ENCODE measurements at places on chromosomes 5 and 9. TPM values are rescaled to one million over a fixed set of nuclear protein-coding genes. Genes with fewer than 3 reads are reported as not detected.

The BRD3OS gene
- 29.4 TPM for total RNA-seq

- no peak for DNase-seq
Observed at GRCh38 chr5:131378721-131379541, 115.1 kb downstream of the CDC42SE2 start.

DNA sequence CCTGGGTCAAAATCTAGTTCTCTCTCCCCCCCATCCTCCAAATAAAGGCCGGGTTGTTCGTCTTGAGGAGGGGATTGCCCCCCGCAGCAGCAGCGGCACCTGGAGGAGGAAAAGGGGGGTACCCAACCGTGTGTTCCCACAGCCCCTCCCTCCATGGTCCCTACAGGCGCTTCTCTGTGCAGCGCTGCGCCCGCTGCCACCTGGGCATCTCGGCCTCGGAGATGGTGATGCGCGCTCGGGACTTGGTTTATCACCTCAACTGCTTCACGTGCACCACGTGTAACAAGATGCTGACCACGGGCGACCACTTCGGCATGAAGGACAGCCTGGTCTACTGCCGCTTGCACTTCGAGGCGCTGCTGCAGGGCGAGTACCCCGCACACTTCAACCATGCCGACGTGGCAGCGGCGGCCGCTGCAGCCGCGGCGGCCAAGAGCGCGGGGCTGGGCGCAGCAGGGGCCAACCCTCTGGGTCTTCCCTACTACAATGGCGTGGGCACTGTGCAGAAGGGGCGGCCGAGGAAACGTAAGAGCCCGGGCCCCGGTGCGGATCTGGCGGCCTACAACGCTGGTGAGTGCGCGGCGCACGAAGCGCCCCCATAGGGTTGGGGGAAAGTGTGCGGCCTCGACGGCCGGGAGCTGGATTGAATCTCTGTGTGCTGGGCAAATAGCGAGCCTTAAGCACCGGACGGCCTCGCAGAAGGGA is 3.5 kb downstream of the LHX2 start:
- no peak for DNase-seq

The EPB41L4A gene
- 33.8 TPM for total RNA-seq

GRCh38 chr5:134458234-134459009 is 46.7 kb upstream of the CDKN2AIPNL start:
- DNase-seq = no peak

DNA sequence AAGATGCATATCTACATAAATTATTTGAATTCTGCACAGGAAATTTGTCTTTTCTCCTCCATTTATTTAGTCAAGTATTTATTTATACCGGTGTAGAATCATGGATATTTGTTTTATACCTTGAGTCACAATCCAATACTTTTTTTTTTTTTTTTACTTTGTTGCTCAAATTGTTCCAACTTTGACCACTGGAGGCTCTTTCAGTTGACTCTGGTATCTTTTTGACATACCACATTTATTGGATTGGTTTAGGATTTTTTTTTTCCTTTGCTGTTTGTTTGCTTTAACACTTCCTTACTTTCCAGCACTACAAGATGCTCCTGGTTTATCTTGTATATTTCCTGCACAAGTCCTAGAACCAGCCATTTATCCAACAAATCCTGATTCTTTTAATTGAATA is 543.1 kb upstream of the RIOK2 start:
- DNase-seq = no peak
